Motor neuron (in vitro differentiated cells): ENCODE measurements at places on chromosomes 5 and 9.

- ATAC-seq = no peak
Measured at GRCh38 chr9:130665029-130665430, 636 bp downstream of the PRDM12 start.

- ATAC-seq = no peak
Measured at GRCh38 chr9:90140131-90140818, 502.3 kb downstream of the DIRAS2 start.

DNA sequence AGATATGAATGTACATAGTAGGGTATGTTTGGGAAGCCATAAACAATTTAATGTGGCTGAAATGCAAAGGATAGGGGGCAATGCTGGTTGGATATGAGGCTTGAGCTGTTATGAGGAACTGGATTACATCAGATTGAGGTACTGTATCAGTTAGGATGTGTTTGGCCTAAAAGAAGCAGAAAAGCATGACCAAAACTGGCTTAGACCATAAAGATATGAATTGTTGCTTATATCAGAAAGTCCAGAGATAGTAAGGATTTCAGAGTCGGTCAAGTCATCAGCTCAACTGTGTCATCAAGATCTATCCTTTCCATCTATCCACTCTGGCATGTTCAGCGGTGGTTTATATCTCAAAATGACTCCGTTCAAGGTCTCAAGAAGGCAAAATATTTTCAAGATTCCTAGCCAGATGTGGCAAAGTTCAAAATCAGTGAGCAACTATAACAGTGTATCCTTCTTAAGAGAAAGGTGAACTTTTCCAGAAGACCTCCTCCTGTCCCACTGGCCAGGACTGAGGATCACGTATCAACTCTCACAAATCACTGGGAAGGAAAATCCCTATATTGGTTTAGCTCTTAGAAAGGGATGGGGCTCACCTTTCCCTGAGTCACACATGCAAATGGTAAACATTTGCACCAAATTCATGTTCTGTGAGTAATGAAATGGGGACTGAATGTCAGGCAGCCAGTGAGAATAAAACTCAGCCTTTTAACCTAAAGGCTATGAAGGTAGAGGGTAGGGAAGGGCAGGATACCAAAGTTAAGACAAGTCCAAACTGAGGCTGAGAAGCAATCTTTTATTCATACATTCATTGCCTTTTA is 257.8 kb downstream of the TRIM32 start:
- ATAC-seq = no peak

DNA sequence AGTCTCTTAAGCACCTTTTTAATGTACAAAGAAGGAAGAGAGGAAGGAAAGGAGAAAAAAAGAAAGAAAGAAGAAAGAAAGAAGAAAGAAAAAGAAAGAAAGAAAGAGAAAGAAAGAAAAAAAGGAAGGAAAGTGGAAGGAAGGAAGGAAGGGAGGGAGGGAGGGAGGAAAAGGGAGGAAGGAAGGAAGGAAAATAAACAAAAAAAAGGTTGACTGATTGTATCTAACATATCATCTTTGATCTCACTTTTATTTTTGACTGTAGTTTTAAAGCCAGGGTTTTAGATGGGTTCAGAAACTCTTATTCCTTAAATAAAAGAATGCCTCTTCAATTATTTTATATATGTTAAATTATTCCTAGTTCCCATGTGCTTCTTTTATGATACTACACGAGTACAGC is 794.5 kb downstream of the CDH12 start:
- no peak for ATAC-seq

DNA sequence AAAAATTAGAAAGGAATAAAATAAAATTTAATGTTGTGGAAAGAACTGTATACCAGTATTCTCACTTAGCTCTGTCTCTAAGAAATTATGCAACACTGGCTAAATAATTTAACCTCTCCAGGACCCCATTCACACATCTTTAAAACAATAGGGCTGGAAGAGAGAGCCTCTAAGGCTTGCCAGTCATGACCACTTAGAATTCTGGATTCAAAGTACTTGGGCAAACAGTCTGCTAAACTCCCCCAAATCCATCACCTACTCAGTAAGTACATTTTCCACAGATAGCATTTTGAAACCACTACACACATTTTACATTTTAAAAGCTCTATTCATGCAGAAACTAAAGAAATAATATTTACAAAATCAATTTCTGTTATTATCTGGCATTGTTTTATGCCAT is 291.7 kb downstream of the TMEM167A start:
- no peak for ATAC-seq

- no peak for ATAC-seq
Measured at GRCh38 chr5:174665347-174665746, 59.0 kb upstream of the MSX2 start.

- ATAC-seq = no peak
Measured at GRCh38 chr5:157282150-157282549, 16.2 kb downstream of the CYFIP2 start.

DNA sequence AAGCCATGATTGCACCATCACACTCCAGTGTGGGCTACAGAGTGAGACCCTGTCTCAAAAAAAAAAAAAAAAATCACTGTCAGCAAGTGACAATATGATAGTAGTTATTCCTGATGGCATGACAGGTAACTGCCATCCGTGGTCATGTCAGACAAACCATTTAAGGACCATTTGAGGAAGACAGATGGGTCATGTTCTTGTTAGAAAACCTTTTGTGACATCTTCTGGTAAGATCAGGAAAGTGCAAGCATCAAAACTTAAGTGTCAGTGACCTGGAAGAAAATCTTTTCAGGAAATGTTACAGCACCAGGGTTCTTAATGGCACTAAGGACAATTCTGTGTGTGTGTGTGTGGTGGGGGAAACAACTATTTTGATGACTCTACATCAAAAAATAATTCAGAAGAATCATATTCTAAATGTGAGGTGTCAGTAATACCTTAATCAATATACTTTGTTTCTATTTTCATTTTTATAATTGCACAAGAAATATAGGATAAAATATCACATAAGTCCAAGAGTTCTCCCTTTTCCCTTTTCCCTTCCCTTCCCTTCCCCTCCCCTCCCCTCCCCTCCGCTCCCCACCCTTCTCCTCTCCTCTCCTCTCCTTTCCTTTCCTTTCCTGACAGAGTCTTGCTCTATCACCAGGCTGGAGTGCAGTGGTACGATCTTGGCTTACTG is 17.8 kb downstream of the SLC38A9 start:
- no peak for ATAC-seq

GRCh38 chr5:131230406-131230805 is 33.4 kb upstream of the CDC42SE2 start:
- ATAC-seq = no peak

GRCh38 chr5:174323878-174324281 is 278.4 kb downstream of the NSG2 start:
- peak; percentile 41 for ATAC-seq

DNA sequence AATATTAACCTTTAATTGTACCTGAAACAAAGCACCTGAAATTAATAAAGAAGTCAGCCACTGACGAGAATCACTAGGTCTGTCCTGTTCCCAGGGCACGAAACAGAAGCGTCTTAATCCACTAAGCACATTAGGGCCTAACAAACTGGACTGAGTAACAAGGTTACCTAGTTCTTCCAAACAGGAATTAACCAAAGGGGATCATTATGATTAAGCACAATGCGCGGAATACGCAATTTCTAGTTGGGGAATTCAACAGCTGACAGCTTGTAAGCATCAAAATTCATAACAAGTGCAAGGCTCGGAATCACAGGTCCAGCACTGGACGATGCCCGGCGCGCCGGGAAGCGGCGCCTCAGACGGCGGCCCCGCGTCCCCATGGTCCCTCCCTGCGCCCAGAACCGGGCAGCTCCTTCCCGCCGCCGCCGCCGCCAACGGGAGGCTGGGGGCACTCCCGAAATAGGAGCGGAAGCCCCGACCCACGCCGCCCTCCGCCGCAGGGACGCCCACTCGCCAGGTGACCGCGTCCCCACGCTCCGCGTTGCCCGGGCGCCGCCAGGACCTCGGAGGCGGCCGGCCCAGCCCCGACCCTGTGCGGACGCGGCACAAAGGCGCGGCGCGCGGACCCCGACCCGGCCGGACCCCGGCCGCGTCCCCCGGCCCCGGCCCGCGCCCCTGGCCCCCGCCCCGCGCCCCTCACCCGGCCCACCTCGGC is 898 bp downstream of the CAMSAP1 start:
- peak; percentile 15 for ATAC-seq

DNA sequence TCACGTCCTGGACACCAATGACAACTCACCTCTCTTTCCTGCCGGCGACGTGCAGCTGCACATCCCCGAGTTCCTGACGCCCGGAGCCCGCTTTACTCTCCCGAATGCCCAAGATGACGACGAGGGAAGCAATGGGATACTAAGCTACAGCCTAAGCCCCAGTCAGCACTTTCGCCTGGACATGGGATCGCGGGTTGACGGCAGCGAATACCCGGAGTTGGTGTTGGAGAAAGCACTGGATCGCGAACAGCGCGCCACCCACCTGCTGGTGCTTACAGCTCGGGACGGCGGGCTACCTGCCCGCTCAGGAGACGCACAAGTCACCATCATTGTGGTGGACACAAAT is 1.1 kb downstream of the PCDHAC1 start:
- ATAC-seq = no peak

DNA sequence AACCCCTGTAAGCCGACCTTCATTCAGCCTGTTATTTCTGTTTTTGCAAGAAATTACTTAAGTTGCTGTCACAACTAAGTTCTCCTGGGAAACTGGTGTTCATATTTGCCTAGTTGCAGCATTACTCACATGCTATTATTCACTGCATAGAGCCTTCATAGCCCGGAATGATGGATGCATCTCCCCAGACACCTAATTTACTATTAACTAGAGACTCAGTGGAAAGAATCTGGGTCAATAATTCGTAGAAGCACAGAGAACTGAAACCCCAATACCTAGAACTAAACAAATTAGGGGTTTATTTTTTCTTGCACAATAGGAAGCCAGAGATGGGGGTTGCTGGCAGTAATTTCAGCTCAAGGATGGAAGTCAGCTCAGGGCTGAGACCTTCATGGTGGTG is 45.7 kb upstream of the FAM170A start:
- ATAC-seq = no peak

DNA sequence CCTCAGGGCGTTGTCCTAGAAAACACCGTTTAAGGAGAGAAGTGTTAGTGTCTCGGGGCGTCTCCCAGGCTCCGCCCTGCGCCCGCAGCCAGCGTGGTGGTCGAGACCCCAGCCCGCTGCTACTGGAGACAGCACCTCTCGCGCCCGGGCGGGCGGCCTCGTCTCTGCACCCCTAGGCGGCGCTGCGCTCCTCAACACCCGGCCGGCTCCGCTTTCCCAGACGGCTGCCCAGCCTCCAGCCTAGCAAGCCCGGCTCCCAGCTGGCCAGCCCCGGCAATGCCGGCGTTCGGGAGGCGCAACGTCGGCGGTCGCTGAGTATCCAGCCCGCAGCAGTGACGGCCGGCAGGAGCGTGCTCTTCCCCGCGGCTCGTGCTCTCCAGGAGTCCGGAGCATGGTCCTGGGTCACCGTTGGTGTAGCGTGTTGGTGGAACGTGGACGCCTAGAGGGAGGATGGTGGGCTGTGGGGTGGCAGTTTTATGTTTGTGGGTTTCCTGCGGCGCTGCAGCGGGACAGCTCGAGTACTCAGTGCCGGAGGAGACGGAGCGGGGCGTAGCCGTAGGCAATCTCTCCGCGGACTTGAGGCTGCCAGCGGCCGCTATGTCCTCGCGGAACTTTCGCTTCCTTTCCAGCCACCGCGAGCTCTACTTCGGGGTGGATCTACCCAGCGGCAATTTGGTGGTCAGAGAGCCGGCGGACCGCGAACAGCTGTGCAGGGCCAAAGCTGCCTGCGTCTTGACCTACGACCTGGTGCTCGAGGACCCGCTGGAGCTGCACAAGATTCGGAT is 536 bp downstream of the PCDHAC1 start:
- ATAC-seq = peak; percentile 73

- ATAC-seq = peak; percentile 83
Measured at GRCh38 chr5:139796061-139796806, 626 bp downstream of the PSD2 start.

DNA sequence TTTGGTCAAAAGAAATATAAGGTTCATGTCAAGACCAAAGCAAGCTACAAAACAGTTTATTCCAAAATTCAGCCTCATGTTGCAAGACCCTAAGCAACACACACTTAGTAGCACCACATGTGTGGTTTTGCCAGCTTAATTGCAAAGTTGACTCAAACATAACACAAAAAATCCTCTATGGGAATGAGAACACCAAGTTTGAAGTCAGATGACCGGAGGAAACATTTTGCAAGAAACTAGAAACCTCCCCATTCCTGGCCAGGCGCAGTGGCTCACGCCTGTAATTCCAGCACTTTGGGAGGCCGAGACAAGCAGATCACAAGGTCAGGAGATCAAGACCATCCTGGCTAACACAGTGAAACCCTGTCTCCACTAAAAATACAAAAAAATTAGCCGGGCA is 261.8 kb downstream of the EBF1 start:
- no peak for ATAC-seq

DNA sequence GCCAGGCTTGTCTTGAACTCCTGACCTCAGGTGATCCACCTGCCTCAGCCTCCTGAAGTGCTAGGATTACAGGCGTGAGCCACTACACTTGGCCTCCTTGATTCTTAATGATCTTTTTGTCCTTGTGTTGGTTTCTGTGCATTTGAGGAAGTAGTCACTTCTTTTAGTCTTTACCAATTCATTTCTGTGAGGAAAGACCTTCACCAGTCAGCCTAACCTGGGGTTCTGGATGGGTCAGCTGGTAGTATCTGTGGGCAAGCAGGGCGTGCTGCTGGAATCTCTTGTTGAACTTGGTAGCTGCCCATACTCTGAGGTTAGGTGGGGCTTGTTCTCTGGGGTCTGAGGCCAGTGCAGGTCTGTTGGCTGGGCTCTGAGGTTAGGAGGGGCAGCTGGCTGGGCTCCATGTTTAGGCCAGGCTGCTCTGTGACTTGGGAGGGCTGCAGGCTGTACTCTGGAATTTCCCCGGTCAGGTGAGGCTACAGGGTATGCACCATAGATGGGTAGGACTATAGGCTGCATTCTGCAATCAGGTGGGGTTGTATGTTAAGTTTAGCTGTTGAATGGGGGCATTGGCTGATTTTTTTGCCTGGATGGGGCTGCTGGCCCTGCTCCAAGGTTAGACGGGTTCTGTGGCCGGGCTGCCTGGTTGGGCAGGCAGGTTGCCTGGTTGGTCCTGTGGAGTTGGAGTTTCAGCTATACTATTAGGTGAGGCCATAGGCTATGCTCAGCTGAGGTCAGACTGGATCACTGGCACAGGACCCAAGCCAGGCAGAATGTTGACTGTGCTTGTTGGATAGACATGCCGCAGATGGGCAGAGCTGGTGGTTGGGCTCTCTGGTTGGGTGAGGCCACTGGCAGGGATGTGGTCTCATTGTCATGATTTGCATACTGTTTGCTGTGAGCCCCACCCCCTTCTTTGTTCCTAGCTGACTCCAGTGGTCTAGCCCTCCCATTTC is 19.2 kb downstream of the UBAP1 start:
- no peak for ATAC-seq

- ATAC-seq = peak; percentile 52
Measured at GRCh38 chr9:11417782-11418181, 805.0 kb upstream of the PTPRD start.

- ATAC-seq = no peak
Measured at GRCh38 chr9:109134167-109134578, 14.4 kb upstream of the TMEM245 start.

GRCh38 chr5:62719061-62719720 is 140.6 kb downstream of the LRRC70 start:
- ATAC-seq = no peak
